ENCODE measurements at places on chromosomes 6 and 20.

DNA sequence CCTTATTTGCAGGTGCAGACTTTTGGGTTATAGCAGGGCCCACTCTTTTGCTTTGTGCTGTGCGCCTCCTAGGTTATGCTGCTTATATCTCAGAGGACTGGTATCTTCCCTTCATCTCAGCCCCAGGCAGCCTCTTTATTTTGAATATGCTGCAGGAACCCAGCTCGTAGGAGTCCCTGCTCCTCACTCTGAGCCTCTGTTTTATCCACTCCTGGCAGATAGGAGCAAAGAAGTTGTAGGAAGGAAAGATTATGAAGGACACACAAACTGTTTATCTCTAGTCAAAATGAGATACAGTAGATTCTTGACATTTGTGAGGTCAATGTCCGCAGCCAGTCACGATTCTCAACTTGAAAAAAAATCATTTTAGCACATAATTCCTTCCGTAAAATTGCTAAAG is 15.6 kb downstream of the L3MBTL3 start:
- DNase-seq, result no peak

DNA sequence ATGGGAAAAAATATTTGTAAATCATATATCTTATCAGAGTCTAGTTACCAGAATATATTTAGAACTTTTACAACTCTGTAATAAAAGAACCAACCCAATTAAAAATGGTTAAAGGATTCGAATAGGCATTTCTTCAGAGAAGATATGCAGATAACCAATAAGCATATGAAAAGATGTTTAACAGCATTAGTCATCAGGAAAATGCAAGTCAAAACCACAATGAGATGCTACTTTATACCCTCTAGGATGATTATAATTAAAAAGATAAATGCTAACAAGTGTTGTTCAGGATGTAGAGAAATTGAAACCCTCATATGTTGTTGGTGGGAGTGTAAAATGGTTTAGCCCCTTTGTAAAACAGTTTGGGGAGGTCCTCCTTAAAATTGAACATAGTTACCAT is 94.1 kb downstream of the LRRC1 start:
- DNase-seq, result no peak

GRCh38 chr6:114170372-114170771 is 172.5 kb downstream of the HS3ST5 start:
- DNase-seq, result no peak

DNA sequence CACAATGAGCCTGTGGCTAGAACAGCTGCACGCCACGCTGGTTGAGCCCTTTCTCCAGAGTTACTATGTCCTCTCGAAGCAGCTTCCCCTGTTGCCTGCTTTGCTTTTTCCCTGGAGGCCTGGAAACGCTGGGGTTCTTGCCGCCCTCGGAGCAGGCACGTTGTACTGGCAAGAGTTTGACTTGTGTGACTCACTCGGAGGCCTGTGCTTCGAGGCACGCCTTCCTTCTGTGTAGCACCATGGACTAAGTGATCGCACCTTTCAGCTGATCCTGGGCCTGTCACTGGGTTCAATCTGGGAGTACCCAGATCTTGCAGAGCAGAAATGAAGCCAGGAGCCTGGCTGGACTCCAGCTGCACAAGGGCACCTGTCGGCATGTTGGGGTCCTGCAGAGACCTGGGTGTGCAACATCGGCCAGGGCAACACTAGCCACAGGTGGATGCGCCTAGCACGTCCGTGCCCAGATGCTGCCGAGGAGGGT is 5.2 kb downstream of the INSM1 start:
- DNase-seq, result no peak

DNA sequence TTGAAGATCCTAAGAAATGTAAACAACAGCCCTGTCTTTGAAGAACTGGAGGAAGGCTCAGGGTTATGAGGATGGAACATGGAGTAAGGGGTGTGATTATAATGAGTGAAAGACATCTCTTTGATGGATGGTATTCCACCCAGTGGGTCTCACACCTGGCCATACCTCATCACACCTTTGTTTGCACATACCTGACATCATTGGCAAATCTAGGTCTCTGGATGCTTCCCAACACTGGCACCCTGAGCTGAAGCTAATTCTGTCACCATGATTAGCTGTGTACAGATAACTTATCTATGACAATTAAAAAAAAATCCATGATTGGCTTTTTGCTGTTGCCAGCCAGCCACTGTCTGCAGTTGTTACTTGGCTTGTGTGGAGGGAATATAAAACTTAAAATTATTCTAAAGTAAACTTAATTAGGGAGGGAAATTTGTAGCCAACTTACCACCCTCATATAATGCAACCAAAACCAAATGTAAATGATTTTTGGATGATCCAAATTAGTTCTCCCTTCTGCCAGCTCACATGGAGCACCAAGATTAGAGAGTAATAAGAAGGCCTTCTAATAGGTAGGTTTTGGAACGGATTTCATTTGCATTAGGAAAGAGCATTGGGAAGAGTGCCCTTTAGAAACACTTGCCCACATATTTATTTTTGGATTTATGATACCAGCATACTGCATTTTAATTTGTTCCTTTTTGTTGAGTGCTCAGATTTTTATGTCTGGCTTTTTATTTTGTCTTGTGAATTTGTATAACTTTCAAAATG is 249.5 kb downstream of the SOX4 start:
- no peak for DNase-seq

All from C1 segment of cervical spinal cord (tissue), 14 donors.